ENCODE measurements at places on chromosomes 7 and 10. TPM values are rescaled to one million over a fixed set of nuclear protein-coding genes. Genes with fewer than 3 reads are reported as not detected.

DNA sequence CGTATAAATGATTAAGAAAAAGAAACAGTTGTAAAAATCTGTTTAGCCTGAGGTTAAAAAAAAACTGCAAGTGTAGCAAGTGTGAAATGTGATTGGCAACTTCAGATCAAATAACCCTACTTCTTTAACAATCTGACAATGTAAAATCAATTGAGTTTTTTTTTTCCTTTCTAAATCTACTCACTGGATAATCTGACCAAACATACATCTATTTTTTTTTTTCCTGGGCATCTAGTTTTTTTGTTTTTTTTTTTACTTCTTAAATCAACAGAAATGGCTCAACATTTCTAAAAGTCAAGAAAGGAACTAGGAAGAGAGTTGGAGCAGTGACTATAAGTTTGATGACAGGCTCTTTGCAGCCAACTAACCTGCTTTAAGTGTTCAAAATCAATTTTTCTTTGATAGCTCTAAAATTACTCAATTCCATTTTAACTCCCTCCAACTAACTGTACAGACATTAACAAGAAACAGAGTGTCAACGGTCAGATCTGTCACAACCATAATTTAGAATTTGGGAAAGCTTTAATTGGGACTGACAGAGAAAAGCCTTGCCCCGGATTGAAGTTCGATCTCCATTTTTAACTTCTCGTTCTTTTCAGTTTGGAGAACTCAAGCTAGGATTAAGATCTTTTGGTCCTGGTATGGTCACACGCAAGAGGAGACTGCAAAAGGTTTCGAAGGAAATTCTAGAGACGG is 1.2 kb downstream of the ARL3 start:
- no peak for DNase-seq

Gene ELFN1
- total RNA-seq = 0.40 TPM

DNA sequence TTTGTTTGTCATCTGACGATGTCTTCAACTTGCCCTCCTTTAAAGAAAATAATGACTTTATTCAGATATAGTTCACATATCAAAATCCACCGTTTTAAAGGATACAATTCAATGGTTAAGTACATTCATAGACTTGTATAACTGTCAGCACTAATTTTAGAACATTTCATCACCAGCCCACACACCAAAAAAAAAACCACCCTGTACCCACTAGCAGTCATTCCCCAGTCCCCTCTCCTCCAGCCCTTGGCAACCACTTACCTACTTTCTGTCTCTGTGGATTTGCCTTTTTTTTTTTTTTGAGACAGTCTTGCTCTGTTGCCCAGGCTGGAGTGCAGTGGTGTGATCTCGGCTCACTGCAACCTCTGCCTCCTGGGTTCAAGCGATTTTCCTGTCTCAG is 5.3 kb upstream of the HILPDA start:
- DNase-seq = no peak

DNA sequence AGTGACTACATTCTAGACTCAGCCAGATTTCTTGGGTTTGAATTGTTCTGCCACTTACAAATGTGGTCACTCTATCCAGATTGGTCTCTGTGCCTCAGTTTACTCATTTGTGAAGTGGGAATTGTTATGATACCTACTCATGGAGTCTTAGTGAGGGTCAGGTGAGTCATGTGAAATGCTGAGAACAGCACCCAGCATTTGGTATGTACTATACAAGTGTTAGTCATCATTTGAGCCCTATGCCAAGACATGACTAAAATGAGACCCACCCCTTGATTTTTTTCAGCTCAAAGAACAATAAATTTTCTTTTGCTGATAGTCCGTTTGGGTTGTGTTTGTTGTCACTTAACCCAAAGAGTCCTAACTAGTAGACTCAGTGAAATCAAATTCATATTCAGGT is 92.8 kb downstream of the CHN2 start:
- no peak for DNase-seq

DNA sequence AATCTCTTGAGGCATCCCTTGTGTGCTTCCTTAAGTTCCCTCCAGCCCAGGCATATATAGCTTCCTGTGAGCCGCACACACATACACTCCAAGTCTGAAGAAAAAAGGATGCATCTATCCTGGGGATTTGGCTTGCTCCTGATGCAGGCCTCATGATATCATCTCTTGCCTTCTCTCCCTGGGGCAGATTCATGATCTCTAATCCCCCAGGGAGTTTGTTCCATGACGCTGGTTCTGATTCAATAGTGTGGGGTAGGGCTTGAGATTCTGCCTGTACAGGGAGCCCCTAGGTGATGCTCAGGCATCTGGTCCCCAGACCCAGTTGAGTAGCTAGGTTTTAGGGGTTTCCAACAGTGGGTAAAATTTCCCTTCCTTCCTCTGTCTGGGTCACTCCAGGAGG is 1.5 kb downstream of the PON1 start:
- DNase-seq = no peak

Gene GATA3
- total RNA-seq = 0.48 TPM

DNA sequence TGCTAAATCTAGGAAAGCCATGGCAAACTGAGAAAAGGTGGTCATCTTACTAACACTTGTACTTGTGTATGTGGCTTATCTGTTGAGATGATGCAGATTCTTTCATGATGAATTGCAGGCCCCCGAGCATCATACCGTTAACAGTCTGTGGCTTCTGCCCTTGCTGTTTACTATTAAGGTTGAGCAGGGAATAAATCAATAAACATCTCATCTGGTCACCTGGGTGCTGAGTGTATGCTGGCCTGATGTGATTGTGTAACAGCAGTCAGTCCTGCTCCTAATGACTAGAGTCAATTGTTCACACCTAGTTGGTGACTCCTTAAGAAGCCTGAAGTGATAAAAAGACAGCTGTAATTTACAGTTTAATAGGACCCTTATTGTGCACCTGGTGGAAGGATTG is 8.3 kb upstream of the GNAT3 start:
- no peak for DNase-seq

Gene GDF2
- total RNA-seq = not detected

DNA sequence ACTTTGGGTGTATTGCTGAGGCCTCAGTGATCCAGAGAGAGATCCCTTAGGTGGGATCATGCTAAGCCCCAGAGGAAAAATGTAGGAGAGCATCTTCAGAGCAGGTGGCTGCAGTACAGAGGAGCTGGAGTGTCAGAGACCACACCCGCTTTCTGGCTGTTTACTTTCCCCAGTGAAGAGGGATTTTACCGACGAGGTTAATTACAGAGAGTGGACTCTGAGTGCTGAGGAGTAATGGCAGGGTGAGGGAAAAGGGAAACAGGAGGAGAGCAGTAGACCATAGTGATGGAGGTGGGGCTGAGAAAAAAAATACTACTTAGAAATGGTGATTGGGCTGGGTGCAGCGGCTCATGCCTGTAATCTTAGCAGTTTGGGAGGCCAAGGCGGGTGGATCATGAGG is 43.3 kb upstream of the HBP1 start:
- no peak for DNase-seq

Gene OGDHL
- total RNA-seq = 3.2 TPM

GRCh38 chr7:157204134-157204533 is 65.4 kb downstream of the UBE3C start:
- DNase-seq = no peak

- no peak for DNase-seq
These were observed 139.0 kb upstream of the MKLN1 start for GRCh38 chr7:131188367-131189339.
